Right renal cortex interstitium (tissue), 3 donors: ENCODE measurements at places on chromosomes 7 and 10. TPM values are rescaled to one million over a fixed set of nuclear protein-coding genes. Genes with fewer than 3 reads are reported as not detected.

DNA sequence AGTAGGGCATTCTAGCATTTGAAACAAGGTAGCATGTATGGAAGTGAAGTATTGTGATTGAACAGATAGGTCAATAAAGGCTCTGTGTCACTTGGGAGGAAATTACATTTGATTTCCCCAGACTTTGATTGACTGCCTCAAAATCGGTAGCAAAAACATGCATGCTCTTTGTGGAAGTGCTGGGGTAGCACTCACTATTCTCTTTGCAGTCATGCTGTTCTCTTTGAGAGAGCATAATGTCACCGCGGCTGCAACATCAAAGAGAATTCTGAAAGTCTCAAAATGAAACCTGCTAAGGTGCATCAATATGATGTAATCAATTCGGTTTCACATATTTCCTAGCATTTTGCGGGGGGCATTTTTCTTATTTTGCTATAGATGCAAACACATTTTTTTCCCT is 64.2 kb downstream of the ARMC3 start:
- DNase-seq = no peak

The ZEB1 gene
- 31.6 TPM for polyA plus RNA-seq

GRCh38 chr7:150949971-150950491 is 28.1 kb downstream of the KCNH2 start:
- DNase-seq = no peak

- no peak for DNase-seq
Measured at GRCh38 chr10:68784476-68784875, 42.9 kb upstream of the STOX1 start.

- no peak for DNase-seq
Measured at GRCh38 chr7:105399043-105399725, 10.5 kb upstream of the SRPK2 start.
